Right renal cortex interstitium (tissue), 3 donors: ENCODE measurements at places on chromosomes 2 and 18.

DNA sequence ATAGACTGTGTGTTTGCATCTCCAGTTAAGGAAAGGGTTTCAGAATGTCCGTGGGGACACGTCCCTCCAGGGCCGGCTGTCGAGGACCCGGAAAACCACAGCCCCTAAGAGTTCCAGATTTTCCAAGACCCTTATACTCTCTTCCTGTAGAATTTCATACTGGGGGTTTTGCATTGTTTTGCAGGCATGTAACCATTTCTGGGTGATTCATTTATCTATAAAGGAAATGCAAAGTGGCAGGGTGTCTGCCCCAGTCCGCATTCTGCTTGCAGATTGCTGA, 8.5 kb downstream of the SP9 start:
- no peak for DNase-seq

GRCh38 chr2:21281791-21282514, 158.2 kb downstream of the TDRD15 start:
- DNase-seq, result no peak

GRCh38 chr18:54335638-54336173, 22.0 kb downstream of the STARD6 start:
- no peak for DNase-seq

DNA sequence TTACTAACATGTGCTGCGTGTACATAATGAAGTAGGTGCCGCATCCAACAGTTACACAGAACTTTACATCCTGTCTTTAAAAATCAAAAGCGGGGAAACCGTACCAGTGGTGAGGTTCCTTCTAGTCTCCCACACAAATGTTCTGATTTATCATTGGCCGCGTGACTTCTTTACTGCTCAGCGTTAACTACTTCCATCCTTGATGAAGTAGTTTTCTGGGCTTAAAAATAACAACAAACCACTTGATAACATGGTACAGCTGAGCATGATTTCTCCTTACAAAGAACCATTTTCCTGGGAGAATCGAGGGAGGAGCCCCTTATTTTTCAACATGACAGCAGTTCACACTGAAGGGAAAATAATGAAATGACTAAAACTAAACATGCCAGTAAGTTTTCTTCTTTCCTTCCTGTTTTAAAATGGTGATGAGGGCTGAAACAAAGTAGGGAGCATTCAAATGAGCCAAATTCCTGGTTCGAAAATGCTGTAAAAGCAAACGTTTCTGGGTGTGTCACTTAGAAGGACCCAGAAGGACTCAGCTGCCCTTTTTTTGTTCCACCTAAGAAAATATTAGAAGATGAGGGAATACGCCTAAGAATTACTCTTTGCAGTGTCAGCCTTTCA, 9.9 kb downstream of the EMILIN2 start:
- DNase-seq, result no peak

DNA sequence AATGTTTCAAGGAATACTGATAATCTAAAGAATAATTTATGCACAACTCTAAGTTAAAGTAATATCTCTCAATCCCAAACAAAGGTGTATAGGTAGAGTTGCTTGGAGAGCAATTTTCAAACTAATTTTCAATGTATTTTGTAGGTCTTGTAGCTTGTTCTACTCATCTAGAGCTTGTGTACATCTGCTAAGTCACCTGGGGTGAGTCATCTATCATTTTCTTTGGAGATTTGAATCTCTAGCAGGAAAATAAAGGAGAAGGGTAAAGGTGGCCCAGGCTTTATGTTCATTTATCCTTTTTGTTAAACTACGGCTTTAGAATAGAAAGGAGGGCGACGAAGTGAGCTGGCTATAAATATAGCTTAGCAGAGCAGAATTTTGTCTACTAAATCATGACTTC, 76.8 kb upstream of the THUMPD2 start:
- no peak for DNase-seq

DNA sequence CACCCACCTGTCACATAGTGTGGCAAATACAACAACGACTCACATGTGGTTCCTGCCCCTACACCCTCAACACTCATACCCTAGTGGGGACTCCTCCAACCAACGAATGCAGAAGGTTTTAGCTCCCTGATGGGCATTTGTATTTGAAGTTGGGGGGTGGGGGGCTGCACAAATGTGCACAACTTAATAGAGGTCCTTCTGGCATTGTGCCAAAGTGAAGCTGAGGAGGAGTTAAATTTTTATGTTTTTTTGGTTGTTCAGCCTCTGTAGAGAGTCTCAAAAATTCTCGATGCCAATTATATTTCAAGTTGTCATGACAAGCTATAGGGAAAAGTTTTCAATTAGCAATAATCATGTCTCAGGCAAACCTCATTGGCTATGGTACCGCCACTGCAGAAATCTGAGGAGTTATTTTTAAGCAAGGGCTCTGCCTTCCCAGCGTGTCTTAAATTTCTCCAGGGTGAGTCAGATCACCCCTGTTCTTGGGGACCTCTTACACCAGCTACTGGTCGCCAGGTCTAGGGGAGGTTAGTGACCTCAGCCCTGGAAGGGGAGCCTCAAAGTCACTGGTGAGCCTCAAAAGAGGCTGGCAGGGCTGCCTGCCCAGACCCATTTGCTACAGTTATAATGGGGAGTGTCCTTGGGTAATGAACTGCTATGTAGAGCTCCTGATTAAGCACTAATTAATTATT, 102.7 kb upstream of the TAF1B start:
- DNase-seq, result no peak

GRCh38 chr2:233137040-233137439, 76.9 kb downstream of the INPP5D start:
- DNase-seq, result no peak

- DNase-seq, result no peak
Observed at GRCh38 chr18:77376043-77376732, 126.5 kb downstream of the GALR1 start.

GRCh38 chr2:216113572-216113971, 4.4 kb downstream of the XRCC5 start:
- no peak for DNase-seq

DNA sequence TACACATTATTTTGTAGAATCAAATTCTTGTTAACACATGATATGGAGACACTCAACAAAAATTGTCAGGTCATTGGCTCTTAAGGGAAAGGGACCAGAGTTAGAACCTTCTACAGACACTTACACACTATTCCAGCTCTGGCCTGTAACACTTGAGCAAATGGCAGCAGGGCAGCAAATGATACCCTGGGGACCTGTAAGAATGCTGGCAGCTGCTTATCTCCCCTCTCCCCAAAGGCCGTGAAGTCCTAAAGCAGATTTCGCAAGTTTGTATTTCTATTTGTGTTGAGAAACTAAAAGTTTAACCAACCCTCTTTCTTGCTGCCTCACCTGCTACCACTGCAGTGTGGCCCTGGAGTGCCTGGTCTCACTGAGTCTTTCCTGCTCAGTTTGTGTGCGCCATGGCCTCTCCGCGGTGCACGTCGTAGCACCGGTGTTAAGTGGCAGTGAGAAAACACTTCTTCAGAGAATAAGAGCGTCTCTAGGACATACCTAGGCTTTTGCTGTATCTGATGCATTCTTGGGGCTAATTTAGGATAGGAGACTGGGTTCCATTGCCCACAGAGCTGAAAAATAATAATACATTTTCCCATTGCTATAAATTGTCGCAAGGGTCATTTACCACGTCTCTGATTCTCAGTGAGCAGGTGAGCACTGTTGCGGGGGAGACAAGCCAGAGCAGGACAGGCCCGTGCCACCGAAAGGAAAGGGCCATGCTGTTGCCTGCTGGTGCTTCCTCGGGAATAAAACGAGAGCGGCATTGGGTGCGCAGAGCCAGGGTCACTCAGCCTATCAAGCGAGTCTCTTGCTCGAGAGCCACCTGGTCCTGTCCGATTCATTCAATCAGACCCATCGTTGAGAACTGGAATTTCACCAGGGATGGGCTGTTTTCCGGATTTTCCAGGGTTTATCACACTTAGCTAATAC, 204.9 kb downstream of the PTGR3 start:
- DNase-seq, result no peak
